Endothelial cell (in vitro differentiated cells): ENCODE measurements at places on chromosomes 12 and 14. TPM values are rescaled to one million over a fixed set of nuclear protein-coding genes. Genes with fewer than 3 reads are reported as not detected.

DNA sequence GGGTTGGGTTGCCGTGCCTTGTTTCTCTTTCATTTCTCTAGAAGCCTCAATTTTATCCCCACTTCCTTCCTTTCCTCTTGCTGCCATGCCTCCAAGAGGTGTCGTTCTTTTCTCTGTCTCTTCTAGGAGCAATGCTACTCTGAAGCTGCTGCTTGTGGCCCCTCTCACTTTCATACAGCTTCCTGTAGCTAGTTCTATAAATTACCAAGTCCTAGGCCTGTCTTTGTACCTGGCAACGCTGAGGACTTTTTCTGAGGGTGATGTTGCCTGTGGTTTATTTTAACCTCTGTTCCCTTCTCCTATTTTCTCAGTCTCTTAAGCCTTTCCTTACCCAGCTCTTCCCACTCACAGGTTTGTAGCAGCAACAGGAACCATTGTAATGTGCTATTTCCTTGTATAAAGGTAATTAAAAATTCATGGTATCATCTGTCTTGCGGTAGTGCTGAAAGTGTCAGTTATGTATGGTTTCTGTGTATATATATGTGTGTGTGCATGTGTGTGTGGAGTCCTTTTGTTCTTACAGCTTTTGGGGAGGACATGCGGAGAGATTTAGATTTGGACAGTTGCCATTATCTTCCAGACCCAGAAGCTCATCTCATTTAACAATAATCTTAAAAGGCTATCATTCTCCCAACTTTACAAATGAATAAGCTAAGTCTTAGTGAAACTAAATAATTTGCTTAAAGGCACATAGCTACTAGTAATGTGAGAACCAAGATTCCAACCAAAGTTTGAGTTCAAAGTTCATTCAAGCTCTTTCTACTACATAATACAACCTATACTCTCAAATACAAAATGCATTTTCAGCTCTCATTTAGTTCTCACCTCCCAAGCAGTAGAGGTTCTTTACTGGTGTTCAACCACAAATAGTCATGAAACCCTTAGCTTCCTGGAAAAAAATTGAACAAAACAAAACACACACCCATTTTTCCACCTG, 43.8 kb downstream of the DDHD1 start:
- no peak for DNase-seq

WIF1 gene
- not detected for total RNA-seq

- no peak for DNase-seq
Observed at GRCh38 chr12:4580281-4580688, 18.3 kb downstream of the DYRK4 start.

GRCh38 chr12:70197345-70197744, 45.9 kb upstream of the CNOT2 start:
- DNase-seq = no peak

DNA sequence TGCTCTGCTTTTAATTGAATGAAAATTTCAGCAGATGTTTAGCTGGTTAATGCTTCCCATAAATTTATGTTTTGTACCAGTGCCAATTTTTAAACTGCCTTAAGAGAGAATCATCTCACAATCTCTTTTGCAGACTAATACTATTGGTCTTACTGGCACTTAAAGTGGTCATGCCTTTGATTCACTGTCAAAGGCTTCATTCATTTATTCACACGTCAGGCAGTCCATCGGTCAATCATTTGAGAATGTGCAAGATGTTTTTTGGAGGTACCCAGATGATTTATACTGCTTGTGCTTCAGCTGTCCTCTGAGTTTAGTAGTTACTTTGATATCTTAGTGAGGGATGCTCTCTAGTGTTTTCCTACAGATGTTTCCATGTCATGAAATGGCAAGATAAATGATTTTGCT, 83.4 kb downstream of the NAV3 start:
- DNase-seq = no peak

ABHD12B gene
- 2.7 TPM for total RNA-seq

DNA sequence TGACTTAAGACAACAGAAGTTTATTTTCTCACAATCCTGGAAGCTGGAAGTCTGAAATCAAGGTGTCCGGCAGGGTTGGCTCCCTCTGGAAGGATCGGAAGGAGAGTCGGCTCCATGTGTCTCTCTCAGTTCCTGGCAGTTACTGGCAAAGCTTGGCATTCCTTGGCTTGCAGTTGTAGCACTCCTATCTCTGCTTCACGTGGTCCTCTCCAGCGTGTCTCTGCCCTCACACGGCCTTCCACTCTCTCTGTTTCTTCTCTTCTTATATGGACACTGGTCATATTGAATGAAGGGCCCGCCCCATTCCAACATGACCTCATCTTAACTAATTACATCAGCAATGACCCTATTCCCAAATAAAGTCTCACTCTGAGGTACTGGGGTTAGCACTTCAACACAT, 60.1 kb upstream of the TUNAR start:
- no peak for DNase-seq

FBXO34 gene
- total RNA-seq = 14.2 TPM

OR4E1 gene
- total RNA-seq = not detected

SLCO1A2 gene
- 2.1 TPM for total RNA-seq

DNA sequence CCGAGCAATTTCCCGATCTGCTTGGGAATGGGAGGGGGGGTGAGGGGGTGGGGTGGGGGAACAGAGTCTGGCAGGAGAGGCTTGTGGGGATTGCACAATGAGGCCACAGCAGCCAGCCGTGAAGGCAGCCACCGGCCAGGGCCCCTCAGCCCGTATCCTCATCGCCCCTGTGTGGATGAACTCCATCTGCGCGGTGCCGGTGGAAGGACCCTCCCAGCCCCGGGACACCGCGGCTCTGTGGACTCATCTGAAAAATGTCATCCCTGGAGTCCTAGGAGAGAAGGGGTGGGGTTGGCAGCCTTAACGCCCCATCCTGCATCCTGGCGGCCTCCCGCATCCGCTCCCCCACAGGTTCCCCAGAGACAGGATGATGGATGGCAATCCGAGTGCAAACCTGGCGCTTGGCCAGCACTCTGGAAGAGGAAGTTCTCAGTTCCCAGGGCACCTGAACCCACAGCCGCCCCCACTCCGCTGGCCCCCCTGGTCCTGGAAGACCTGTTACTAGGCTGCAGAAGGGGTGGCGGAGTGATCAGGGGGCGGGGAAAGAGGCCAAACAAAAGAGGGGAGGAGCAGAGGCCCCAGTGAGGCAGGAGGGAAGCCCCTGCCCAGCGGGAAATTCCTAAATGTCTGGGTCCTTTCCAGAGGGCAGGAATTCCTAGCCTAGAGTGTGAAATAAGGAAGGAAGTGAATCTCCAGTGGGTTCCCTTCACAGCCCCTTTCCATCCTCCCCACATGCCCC, 1.2 kb upstream of the TNFAIP2 start:
- DNase-seq = peak; percentile 79

- no peak for DNase-seq
Observed at GRCh38 chr12:4191642-4192041, 81.9 kb upstream of the CCND2 start.

GPR65 gene
- total RNA-seq = 0.64 TPM

GRCh38 chr14:59249029-59249428, 60.6 kb downstream of the DAAM1 start:
- no peak for DNase-seq

DNA sequence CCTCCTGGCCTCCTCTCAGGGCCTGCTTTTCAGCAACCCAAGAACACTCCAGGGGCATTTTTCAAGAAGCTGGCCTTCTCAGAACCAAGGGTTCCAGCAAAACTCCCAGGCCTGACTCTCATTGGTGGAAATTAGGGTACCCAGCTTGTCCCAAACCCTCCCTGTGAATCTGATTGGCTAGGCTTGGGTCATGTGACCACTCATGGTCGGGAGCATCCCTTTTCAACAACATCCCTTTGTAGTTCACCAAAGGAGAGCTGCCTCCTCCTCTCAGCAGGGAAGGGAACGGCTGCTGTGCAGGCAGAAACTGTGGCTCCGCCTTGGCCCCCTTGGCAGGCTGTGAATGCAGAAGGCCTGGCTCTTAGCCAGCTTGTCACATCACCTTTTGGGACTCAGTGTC, 94.5 kb downstream of the AACS start:
- no peak for DNase-seq

CCDC177 gene
- not detected for total RNA-seq

DNA sequence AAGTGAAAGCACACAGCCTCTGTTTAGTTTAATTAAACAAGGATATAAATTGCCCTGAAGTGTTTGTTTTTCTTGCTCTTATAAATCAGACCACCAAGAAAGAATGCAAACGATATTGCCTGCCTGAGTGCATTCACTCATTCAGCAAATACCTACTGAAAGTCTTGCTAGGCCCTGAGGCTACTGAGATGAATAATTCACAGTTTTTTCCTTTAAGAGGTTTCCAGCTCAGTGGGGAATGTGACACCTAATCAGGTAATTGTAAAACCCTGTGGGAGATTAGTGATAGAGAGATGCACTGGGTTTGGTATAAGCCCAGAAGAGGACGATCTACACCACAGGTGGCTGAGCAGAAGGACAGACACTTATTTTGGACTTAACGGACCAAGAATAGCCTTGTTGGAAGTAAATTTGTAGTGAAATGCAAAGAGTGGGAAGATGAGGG, 151.4 kb downstream of the SLC35F4 start:
- no peak for DNase-seq

SYNDIG1L gene
- total RNA-seq = 1.1 TPM

DNA sequence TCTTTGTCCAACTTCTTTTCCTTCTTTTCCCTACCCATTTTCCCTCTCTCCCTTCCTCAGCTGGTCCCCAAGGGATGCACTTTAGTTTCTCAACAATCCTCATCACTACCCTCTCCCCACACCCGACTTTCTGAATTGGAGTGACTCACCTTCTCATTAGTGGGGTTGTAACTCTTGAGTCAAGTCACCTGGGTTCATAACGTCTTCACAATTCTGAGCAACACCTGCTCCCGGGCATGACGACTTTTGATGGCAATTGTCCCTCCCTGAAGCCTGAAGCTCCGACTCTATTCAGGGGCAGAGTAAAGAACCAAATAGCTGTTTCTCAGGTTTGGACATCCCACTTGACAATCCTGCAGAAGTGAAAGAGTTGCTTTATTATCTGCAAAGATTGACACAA, 82.7 kb upstream of the OTX2 start:
- no peak for DNase-seq

DNA sequence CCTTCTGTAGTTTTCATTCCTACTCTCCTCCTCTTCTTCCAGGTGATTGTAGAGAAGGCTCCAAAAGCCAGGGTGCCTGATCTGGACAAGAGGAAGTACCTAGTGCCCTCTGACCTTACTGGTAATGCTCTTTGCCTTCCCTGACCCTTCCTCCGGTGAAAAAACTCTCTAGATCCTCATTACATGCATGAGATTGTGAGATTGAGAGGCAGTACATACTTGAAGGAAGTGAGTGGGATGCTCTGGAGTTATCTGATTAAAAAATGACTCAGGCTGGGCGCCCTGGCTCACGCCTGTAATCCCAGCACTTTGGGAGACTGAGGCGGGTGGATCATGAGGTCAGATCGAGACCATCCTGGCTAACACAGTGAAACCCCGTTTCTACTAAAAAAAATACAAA, 5.3 kb downstream of the GABARAPL1 start:
- DNase-seq = no peak

- no peak for DNase-seq
Observed at GRCh38 chr12:74539765-74540526, 2.3 kb downstream of the ATXN7L3B start.

ESYT1 gene
- total RNA-seq = 302 TPM

- DNase-seq = no peak
Observed at GRCh38 chr14:30748343-30748742, 126.0 kb upstream of the COCH start.

- no peak for DNase-seq
Observed at GRCh38 chr12:7498809-7499208, 4.8 kb downstream of the CD163 start.

HNF1A gene
- not detected for total RNA-seq

GRCh38 chr12:89344043-89344861, 8.0 kb downstream of the DUSP6 start:
- no peak for DNase-seq

DNA sequence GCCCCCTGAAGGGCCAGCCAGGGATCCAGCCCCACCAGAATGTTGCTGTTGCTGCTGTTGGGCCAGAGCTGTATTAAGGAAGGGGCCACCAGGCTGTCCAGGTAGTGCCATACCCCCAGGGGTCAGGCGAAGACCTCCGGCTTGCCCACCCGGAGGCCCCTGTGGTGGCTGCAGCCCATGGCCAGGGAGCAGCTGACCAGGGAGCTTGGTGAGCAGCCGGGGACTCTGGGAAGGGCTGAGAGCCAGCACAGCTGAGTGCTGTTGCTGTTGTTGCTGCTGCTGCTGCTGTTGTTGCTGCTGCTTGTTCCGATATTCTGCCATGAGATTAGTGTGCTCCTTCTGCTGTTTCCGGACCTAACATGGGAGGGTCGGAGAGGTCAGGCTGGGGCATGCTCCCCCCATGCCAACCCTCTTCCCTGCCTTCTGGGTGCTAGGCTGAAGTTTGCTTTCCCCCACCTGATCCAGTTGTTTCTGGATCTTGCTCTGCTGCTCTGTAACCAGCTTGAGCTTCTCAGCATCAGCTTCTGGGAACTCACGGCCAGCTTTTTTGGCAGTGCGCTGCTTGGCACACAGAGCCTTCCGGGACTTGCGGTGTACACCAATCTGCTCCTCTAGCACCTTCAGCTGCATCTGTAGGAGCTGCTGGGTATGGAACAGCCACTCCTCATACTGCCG, 15.2 kb upstream of the PRKAG1 start:
- DNase-seq = no peak

DNA sequence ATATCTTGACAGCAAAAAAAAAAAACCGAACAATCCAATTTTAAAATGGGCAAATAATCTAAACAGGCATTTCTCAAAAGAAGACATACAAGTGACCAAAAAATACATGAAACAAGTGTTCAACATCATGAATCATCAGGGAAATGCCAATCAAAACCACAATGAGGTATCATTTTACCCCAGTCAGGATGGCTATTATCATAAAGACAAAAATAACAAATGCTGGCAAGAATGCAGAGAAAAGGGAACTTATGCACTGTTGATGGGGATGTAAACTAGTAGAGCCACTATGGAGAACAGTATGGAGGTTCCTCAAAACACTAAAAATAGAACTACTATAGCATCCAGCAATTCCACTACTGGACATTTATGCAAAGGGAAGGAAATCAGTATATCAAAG, 448.2 kb downstream of the RGS6 start:
- DNase-seq = no peak

GRCh38 chr14:34605461-34605860, 24.5 kb downstream of the SNX6 start:
- DNase-seq = no peak

DNA sequence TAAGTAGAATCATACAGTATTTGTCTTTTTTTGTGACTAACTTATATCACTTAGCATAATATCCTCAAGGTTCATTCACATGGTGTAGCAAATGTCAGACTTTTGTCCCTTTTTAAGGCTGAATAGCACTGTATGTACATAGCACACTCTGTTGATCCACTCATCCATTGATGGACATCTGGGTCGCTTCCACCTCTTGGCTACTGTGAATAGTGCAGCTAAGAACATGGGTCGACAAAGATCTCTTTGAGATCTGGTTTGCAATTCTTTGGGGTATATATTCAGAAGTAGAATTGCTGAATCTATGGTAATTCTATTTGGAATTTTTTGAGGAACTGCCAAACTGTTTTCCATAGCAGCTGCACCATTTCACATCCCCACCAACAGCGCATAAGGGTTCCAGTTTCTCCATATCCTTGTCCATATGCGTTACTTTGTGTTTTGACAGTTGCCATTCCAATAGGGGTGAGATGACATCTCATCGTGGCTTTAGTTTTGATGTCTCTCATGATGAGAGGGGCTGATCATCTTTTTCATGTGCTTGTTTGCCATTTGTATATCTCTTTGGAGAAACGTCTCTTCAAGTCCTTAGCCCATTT, 73.9 kb downstream of the GLRX5 start:
- no peak for DNase-seq
